ENCODE measurements at places on chromosomes 1 and 21.

DNA sequence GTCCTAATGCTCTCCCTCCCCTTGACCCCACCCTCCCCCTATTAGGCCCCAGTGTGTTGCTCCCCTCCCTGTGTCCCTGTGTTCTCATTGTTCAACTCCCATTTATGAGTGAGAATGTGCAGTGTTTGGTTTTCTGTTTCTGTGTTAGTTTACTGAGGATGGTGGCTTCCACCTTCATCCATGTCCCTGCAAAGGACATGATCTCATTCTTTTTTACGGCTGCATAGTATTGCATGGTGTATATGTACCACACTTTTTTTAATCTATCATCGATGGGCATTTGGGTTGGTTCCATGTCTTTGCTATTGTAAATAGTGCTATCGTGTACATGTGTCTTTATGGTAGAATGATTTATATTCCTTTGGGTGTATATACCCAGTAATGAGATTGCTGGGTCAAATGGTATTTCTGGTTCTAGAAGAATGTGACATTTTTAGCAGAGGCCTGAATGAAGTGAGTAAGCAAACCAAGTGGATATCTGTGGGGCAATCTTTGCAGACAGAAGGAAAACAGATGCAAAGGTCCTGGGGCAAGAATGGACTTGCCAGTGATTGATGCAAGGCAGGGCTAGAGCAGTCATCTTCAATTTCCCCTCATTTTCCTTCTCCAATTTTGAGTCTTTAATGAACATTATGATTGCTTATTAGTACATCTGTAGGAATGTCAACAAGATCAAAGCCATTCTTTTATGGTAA lies 50.2 kb downstream of the UBE4B start:
- DNase-seq: no peak

- no peak for DNase-seq
Observed at GRCh38 chr1:31785947-31786290, 21.8 kb upstream of the ADGRB2 start.

- no peak for DNase-seq
Observed at GRCh38 chr21:42214081-42214750, 4.7 kb upstream of the ABCG1 start.

- no peak for DNase-seq
Observed at GRCh38 chr21:34579411-34579810, 35.5 kb downstream of the RCAN1 start.

GRCh38 chr1:117564227-117565075 lies 41.4 kb upstream of the TENT5C start:
- DNase-seq: no peak

DNA sequence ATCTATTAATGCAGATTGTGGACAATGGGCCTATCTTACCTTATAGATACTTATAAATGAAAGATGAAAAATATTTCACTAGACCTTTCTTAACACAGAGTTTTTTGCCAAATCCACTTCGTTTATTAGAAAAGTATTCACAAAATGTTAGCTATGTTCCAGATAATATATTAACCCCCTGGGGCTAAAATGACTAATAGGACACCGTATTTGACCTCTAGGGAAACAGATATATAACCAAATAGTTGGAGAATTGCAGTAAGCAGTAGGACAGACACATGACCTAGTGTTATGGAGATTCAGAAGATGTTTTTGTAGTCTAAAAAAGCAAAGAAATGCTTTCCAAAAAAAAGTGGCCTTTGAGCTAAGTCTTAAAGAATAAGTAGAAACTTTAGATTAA lies 106.9 kb downstream of the SEC16B start:
- no peak for DNase-seq

- DNase-seq: no peak
Observed at GRCh38 chr1:228005511-228006033, 1.2 kb upstream of the WNT3A start.

DNA sequence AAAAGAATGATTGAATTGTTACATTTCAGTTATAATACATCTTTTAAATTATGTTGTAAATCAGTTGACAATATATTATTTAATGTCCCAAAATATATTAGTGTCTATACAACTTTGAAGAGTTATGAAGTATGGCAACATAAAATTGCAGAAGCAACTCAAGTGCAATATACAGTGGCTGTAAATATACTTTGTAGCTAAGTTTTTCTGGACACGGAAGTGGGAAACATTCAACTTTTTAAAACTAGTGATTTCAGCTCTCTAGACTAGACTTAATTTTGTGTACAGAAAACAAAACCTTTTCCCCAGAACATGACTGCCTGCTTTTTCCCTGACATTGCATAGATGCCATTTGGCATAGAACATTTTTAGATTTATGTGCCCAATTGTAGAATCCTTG lies 29.5 kb upstream of the ABCG1 start:
- DNase-seq: no peak

DNA sequence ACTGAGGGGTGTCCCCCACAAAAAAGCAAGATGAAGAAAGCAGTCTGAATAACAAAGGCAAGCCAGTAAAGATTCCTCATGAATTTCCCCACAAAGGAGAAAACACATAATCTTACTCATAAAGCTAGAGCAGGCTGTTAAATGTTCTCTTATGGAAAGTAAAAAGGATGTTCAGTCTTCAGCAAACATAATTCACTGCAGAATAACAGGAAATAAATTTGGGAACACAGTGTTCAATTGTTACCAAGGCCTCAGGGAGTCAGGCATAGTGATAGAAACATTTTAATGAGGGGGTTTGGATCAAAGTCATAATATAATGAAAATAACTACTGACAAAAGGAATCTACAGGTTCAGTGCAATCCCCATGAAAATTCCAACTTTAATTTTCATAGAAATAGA lies 297.6 kb downstream of the DPYD start:
- DNase-seq: no peak

DNA sequence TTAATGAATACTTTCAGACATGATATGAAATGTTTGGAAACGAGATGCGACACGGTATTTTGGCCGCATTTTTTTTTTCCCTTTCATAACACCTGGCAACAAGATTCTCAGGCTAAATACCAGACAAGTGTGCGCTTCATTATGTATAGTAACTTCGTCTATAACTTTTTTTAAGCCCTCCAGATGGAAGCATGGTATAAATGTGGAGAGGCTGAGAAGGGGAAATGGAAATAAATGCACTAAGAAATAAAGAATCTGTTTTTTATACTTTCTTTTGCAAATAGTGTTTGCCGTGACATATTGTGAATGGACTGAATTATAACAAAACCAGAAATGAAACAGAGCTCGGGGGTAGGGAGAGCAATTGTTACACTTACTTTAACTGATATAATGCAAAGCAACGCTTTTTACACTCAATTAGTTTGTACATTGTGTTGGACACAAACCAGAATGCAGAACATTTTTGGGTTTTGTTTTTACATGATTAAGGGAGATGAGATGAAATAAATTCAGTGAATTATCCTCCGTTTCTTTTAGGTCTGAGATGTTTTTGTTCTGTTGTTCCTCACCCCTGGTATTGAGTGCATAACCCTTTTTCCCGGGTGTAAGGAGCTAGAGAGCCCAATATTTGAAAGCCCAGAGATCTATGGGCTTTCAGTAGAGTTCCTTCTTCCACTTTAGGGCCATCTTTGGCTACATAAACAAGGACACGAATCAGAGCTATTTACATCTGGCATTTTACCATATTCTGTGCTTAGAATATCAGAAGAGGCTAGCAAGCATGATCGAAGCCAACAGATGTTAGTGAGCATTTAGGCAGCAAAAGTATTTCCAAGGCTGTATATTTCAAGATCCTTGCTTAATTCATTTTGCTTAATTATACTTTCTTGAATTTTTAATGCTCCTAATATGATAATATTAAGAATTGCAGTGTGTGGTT lies 478.0 kb downstream of the CAMTA1 start:
- no peak for DNase-seq

GRCh38 chr1:212218911-212219310 lies 66.3 kb upstream of the PPP2R5A start:
- DNase-seq: no peak

- no peak for DNase-seq
Observed at GRCh38 chr1:82441402-82441801, 640.7 kb downstream of the ADGRL2 start.

DNA sequence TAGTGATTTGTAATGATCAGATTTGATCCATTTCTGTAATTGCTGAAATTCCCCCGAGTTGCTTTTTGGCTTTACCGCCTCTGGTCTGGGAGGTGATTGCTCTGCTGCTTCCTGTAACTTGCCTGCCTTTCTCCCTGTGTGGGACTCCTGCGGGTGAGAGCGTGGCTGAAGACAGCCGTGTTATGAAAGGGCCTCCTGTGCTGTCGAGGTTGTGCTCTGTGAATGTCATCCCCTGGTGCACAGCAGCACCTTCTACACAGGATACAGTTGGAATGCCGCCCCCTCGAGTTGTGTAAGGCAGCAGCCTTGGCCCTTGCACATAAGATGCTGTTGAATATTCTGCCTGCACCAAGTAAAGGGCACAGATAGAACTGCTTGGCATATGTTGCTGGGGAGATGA lies 5.9 kb downstream of the SOD1 start:
- DNase-seq: no peak

All from stimulated activated CD4-positive, alpha-beta T cell treated with anti-CD3 and anti-CD28 coated beads, TNF-alpha, amount 100 ng/mL, for 4 hours (primary cell).